ENCODE measurements at places on chromosomes 7 and 10. TPM values are rescaled to one million over a fixed set of nuclear protein-coding genes. Genes with fewer than 3 reads are reported as not detected.

DNA sequence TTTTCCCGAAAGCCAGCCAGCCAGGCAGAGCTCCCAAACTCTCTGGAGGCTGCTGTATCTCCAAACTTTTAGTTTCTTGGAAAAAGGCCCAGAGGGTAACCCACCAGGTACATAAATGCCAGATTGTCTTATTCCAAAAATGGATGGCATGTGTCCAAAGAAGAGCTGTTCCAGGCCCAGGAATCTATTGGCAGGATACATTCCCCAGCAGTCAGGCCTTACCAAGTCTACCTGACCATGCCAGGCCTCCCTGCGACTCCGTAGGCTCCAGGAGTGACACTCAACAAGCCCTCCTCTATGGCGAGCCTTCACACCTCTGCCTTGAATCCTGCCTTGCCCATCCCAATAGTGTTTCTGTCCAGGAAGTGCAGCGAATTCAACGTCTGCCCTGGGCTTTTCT, 95.6 kb downstream of the GRB10 start:
- DNase-seq = no peak

DNA sequence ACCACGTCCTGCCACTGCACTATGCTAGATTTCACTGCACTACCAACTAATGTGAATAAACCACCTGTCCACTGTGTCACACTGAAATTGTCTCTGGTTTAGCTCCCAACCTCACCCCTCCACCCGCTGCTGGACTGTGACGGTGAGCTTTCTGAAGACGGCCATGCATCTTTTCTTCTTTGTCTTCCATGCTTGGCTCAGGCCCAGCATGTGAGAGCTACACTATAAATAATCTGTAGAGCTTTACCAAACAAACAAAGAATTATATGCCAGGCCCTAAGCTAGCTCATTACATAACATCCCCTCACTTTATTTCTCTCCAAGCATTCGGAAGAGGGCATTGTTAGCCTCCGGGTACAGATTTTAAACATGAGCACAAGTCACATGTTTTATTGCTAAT, 633.2 kb downstream of the TNS3 start:
- no peak for DNase-seq

AGBL3 gene
- total RNA-seq = 3.2 TPM

DNA sequence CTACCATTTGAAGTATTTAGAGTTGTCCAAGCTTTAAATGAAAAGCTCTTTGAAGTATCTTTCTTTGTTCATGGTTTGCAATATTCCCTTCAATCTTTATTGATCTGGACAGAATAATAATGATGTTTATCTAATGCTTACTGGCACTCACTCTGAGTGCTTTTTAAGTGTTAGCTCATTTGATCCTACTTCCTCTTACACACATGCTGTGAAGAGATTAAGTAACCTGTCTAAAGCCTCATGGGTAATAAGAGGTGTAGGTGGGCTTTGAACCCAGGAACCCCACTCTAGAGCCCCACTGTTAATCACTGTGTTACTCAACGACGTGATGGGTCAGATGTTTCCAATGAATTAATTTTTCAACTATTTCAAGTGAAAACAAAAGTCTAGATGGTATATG, 31.1 kb upstream of the ADD3 start:
- no peak for DNase-seq

DNA sequence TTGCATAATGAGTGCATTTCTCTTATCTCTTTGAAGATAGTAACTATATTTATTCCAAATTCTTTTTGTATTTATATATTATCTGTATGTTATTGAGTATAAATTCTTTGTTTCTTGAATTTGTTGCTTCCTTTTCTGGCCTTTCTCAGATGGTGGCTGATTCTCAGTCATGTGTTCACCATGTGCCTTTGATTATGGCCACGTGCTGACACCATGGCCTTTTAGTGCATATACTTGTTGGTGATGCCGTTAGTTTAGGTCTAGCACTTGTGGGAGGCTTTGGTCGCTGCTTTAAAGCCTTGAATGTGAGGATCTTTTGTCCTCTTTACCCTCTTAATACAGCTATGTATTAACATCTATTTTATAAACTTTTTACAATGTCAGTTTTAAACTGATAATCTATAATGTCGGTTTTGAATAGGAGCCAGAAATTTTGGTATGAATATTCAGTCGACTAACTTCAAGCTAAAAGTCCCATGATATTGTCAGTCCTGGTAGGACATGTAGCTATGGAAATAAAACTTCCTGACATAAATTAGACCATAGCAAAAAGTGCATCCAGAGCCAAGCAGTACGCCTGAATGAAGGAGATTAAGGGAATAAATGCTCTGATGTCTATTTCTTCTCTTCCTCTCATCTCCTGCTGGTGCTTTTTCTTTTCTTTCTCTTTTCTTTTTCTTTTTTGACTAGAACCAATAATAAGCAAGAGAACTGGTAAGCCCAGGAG, 130.3 kb downstream of the GNAI1 start:
- DNase-seq = no peak

DEPP1 gene
- total RNA-seq = 0.12 TPM

GRCh38 chr10:32197423-32197822, 141.2 kb upstream of the KIF5B start:
- DNase-seq = no peak

COL13A1 gene
- 7.1 TPM for total RNA-seq

All from GM23338 (cell line).